ENCODE measurements at places on chromosomes 3 and 15.
A peak's percentile ranks its signal among the peaks of the same experiment; 100 is the strongest.

DNA sequence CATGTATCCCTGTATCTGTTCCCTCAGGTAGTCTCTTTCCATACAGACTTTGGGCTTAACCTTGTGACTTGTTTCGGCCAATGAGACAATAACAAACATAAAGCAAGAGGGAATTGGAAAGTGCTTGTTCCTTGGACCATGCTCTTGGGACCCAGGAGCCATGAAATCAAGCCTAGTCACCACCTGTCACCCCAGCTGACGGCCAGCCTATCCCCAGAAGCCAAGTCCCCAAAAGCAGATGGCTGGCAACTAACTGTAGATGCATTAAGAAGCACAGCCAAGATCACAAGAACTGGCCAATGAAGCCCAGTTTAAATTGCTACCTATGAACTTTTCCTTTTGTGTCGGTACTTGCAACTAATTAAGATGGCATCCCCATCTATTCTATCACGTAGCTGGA, 822.0 kb downstream of the CADM2 start:
- no peak for DNase-seq

GRCh38 chr3:128491691-128491940, 1.4 kb downstream of the GATA2 start:
- no peak for DNase-seq

GRCh38 chr3:155248531-155249187, 44.8 kb downstream of the STRIT1 start:
- DNase-seq = no peak

GRCh38 chr15:94235646-94236045, 4.3 kb downstream of the MCTP2 start:
- no peak for DNase-seq

GRCh38 chr3:69214241-69214640, 91.8 kb upstream of the LMOD3 start:
- DNase-seq = no peak

- DNase-seq = no peak
These were observed 43.7 kb downstream of the RGMA start for GRCh38 chr15:93045191-93045785.

DNA sequence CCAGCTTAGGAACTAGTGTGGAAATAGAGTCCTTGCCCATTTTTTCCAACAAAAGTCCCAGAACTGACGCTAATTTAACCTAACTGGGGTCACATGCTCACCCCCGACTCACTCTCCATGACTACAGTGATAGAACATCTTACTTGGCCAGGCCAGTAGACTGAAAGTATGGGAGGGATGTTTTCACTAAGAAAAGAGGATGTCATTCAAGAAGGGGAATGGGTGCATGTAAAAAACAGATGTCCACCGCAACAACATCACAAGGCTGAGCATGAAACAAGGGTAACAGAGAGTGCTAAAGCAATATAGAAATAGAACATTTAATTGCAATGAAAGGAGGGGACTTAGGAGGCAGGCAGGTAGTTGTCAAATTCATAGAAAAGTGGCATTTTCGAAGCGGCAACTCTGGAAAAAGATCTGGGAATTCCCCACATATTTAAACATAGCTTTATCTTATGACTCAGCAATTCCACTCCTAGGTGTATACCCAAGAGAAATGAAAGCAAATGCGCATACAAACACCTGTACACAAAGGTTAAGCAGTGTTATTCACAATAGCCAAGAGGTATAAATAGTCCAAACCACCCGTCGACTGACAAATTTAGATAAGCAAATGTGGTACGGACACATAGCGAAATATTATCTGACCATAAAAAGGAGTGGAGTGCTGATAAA, 41.1 kb upstream of the UBE2E2 start:
- DNase-seq = no peak

DNA sequence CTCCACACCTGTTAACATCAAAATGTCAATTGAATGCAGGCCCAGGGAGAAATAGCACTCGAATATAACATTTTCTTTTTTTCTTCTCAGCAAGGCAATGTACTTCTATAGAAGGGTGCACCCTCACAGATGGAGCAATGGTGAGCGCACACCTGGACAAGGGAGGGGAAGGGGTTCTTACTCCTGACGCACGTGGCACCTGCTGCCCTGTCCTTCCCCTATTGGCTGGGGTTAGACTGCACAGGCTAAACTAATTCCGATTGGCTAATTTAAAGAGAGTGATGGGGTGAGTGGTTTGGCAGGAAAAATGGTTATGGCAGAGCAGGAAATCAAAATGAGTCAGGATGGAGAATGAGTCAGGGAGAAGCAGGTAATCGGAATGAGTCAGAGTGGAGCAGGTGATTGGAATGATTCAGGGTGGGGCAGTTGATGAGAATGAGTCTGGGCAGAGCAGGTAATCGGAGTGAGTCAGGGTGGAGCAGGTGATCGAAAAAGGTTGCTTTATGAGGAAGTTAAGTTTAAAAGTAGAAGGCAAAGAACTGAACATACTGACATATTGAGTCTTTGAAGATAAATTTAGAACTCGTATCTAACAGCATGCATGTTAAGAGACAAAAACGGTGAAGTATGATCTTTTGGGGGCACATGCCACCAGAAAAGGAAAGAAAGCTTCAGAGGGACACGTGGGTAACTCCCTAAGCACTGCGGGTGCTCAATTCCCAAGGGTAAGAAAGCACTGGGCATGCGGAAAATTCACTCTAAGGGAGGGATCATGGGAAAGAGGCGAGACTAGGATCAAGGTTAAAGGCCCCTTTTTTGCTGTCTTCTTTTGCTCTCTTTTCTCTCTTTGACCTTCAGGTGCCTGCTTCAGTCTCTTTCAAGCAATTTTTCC, 72.9 kb upstream of the GALNT15 start:
- DNase-seq = no peak

DNA sequence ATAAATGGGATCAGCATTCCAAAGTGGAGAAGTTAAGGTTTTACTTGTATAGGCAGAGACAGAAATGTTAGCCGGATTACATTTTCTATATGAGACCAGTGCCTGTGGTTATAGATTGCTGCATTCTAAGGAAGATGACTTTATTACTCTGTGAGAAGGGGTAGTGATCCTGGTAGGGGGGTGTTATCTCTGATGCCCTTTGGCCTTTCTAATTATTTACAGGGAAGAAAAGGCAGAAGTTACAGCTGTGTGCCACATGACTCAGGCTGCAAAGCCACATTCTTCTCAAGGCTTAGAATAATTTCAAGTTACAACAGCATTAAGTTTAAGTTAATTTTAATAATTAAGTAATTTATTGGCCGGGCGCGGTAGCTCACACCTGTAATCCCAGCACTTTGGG, 2.2 kb upstream of the TMC3 start:
- no peak for DNase-seq

DNA sequence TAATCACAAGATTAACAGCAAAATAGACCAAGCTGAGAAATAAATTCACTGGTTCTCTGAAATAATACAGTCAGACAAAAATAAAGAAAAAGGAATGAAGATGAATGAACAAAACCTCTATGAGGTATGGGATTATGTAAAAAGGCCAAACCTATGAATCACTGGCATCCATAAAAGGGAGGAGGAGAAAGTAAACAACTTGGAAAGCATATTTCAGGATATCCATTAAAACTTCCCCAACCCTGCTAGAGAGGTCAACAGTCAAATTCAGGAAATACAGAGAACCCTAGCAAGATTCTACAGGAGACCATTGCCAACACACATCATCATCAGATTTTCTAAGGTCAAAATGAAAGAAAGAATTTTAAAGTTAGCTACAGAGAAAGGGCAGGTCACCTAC, 649.7 kb upstream of the CBLB start:
- DNase-seq = no peak

GRCh38 chr15:69504352-69505040, 51.9 kb downstream of the RPLP1 start:
- DNase-seq = no peak

DNA sequence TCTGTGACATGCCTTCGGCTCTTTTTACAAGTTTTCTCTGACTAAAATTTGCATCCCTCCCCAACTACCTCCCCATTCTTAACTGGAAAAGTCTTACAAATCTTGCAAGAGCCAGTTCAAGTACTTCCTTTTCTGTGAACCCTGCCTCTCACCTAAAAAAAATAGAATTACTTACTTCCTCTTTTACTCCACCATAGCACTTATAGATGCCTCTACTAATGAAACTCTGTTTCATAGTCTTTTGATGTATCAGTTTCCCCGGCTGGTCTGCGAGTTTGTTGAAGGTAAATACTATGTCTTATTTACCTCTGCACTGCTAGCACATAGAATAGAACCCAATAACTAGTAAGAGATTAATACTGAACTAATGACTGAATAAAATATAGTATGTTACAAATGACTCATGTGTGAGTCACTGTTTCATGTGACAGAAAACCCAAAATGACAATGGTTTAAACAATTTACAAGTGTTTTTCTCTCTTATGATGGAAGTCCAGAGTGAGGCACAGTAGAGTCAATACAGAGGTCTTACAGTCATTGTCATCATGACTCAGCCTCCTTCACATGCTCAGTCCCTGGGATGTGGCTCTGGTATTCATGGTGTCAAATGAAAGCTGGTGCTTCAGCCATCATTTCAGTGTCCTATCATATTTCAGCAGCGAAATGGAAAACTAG, 393.5 kb downstream of the RSL24D1 start:
- DNase-seq = no peak

DNA sequence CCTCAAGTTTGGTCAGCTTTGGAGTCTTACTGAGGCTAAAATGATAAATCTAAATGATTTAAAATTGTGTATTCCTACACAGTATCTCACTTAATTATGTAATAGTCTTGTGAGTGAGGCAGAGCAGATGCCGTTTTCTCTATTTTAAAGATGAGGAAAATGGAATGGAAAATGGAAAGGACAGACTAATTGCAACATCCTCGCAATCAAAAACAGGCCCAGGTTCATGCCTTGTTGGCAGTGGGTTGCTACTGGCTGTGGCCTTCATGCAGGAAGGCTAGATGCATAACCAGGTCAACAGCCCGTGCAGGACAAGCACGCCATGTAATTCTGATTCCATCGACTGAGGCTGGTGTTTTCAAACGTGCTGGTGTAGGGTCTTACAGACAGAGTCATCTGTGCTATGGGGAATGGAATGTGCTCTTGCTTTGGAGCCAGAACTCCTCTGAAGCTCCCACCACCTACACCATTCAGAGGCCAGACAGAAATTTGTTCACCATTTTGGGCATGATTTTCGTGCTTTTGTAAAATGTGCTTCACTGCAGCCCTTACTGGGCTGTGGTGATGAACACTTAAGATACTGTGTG, 37.9 kb downstream of the MLH1 start:
- DNase-seq = no peak

GRCh38 chr3:129226374-129226773, 23.0 kb upstream of the COPG1 start:
- DNase-seq = peak; percentile 91

DNA sequence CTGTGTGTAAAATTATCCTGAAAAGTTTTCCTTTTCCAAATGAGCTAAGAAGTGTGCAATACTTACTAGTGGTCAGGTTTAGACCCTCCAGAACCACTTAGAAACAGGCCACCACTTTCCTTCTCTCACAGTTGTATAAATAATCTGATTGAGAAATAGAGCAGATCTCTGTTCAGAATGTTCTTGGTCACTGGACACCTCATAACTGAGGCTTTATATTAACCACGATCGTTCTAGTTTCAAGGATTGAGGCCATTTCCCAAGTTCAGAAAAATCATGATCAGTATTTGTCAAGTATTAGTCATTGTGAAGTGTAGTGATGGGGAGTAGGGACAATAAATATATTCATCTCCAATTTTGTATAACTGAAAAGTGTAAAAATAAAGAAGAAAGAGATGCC, 1.0 kb upstream of the MAP3K13 start:
- peak; percentile 13 for DNase-seq

DNA sequence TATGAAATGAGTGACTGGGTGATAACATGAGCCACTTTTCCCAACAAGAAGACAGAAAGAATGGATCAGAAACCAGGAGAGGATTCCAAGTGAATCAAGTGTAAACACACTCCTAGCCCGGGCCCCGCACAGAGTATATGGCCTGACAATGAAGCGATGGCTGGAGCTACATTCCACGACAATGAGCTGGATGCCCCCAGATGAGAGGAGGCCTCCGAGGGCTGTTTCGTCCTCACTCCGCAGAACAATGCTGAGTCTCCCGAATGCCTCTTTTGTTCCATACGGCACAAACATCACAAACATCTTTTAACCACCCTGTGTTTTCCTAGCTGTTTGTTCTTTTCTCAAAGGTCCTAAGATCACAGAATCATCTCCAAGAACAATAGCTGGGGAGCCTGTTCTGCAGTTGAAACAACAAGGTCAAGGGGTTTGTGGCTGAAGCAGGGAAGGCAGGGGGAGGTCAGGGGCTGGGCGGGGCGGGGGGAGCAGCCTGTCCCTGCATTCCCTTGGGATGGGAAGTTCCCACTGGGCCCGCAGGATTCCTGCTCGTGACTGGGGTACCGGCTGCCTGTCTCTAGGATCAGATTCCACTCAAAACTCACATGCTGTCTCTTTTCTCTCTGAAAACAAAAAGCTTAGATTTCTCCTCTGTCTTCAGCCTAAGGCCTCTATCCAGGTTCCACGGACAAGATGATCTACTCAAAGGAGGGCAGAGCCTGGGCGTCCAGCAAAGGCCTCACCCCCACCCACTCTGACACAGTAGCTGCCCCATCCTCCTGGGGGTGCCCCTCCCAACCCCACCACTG, 151.3 kb downstream of the XXYLT1 start:
- peak; percentile 78 for DNase-seq

- DNase-seq = no peak
These were observed 12.0 kb downstream of the CHCHD6 start for GRCh38 chr3:126716057-126716456.

GRCh38 chr3:11660242-11660641, 16.5 kb upstream of the VGLL4 start:
- no peak for DNase-seq

DNA sequence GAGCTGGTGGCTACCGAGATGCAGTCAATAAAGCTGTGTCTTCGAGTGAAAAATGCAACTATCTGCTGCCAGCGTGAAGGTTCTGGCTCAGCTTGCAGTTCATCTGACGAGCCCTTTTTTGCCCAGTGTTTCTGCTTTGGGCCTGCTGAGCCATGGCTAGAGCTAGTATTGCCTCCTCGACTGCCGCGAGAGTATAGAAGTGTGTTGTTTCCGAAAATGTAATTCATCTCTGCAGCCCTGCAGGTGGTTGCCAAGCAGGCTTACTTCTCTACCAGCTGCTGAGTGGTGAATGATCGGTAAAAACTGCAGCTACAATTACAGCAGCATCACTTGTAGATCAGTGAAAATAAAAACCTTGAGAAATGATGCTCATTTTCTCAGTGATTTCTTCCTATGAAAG, 114.8 kb downstream of the DLG1 start:
- no peak for DNase-seq

DNA sequence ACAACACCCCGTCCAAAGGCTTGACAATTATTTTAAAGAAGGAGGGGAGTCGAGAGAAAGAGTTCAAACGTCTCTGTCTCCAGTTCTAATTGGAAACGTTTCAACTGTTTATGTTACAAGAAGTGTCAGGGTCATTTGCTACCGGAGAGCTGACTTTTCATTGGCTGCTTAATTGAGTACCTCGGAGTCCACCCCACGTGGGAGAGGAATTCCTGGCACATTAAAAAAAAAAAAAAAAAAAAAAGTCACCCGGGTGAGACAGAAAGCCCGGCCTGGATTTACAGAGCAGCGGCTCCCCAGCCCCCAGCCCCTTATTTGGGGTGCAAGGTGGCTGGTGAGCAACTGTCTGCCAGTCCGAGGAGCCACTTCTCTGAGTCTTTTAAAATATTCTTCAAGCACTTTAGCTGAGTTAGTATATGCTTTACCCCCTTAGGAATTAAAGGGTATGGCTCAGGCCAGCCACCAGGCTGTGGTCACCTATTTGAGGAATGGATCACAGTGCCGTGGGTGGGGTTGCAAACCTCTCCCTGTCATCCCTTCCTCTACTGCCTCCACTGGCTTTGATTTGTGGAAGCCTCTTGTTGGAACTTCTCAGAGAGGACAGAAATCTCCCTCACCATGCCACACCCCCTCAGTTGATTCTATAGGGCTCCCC, 3.9 kb upstream of the TLE3 start:
- DNase-seq = peak; percentile 70

- no peak for DNase-seq
These were observed 23.6 kb upstream of the SSUH2 start for GRCh38 chr3:8668216-8668615.
